ENCODE measurements at places on chromosomes 5 and 9.

DNA sequence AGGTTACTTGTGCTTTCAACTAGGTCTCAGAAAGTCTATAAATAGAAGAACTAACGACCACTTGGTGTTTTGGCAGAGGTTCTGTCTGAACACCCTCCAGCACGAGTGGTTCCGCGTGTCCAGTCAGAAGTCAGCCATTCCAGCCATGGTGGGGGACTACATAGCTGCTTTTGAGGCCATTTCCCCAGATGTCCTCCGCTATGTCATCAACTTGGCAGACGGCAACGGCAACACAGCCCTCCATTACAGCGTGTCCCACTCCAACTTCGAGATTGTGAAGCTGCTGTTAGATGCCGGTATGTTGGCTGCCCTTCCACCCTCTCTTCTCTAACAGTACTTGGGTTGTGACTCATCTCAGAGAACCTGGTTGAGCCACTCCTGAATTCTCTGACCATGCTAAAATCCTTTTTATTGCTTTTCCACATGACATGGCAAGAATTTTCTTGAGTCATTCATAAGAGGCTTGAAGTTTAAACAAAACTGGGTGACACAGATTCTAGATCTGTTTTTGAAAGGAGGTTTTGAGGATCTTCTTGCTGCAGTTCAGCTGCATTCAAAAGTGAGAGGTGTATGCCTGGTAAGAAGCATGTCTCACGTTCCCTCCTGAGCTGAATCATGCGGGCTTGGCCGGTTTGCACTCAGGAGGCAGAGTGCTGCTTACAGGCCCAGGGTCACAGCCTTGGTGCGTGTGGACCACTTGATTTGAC lies 103.1 kb upstream of the DMRT1 start:
- H3K4me3 ChIP-seq: peak overlapping the region; percentile 5
- H3K27ac ChIP-seq: peak overlapping the region; percentile 90
- H3K4me1 ChIP-seq: peaks cover 48% of the 10 kb centered on the region
- no peaks in the 10 kb centered on the region for H3K27me3 ChIP-seq

- H3K27ac ChIP-seq: no peak overlapping the region
- no peak overlapping the region for H3K4me3 ChIP-seq
- no peaks in the 10 kb centered on the region for H3K27me3 ChIP-seq
- peaks cover 16% of the 10 kb centered on the region for H3K4me1 ChIP-seq
- peaks cover 7% of the 10 kb centered on the region for H3K36me3 ChIP-seq
- no peak for DNase-seq
These were observed 61.4 kb downstream of the RANBP6 start for GRCh38 chr9:5953743-5954707.

DNA sequence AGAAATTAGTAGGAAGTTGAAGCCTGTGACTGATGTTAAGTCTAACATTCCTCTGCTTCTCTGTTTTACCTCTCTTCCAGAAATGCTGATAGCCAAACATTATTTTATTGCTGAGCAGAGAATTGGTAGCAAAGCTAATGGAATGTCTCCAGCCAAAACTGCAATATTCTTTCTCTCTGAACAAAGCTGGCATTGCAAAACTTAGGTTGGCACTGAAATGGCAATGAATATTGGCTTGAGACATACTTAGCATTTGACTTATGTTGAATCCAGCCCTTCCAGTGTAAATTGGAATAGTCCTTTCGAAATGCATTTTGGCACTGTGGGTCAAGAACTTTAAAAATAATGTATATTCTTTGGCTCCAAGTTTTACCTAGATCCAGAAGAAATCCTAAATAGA lies 21.1 kb downstream of the FAF2 start:
- no peak overlapping the region for H3K27ac ChIP-seq
- no peak overlapping the region for H3K4me3 ChIP-seq
- H3K27me3 ChIP-seq: no peaks in the 10 kb centered on the region
- DNase-seq: no peak
- peaks cover 18% of the 10 kb centered on the region for H3K4me1 ChIP-seq

DNA sequence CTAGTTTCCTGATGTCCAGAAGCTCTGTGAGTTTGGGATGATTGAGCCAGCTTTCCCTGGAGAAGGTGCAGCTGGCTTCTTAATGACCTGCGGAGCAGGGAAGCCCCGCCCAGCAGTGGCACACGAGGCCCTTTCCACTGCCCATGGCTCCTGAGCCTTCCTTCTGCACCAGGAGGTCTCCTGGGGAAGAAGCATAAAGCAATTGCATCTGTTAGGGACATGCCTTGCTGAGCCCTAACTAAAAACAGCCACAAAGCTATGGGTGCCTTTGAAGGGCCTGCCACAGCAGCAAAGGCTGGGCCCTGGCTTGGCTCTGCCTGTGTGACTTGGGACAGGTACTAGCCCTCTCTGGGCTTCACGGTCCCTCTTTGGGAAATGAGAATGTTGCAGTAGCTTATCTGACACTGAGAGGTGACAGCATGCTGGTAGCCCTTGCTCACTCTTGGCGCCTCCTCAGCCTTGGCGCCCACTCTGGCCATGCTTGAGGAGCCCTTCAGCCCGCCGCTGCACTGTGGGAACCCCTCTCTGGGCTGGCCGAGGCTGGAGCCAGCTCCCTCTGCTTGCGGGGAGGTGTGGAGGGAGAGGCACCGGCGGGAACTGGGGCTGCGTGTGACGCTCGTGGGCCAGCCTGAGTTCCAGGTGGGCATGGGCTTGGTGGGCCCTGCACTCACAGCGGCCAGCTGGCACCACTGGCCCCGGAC lies 218.4 kb downstream of the FSTL4 start:
- no peak for DNase-seq
- no peaks in the 10 kb centered on the region for H3K4me1 ChIP-seq
- H3K36me3 ChIP-seq: no peaks in the 10 kb centered on the region
- H3K27me3 ChIP-seq: no peaks in the 10 kb centered on the region
- H3K27ac ChIP-seq: no peak overlapping the region

DNA sequence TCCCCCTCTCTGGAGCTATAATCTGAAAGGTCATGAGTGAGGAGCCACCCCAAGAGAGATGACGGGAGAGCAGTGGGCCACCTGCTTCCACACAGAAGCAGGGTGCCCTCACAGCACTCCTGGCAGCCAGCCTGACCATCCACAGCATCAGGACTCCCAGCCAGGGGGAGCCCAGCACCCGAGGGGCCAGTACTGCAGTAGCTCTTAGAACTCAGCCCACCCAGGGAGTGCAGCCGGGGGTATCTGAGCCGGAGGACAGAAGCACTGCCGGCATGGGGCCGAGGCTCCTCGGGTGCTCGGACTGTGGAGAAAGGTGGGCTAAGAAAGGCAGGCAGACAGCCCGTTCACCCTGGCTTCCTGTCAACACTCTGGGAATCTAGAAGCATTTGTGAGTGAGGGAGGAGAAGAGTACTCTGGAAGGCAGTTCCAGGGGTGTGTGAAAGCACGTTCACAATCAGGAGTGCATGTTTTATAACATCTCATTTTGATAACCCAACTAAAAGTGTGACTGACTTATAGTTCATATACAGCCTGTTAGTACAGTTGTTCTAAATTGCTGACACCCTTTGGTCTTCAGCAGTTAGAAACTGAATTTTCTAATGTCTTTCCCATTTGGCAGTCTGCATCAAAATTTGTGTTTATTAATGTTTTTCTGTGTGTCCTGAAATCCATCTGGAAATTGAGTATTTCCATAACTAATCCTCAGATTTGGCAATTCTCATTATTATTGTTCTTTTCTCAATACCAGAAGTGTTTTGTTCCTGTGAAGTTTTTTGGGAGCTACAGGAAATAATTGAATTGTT lies 25.9 kb upstream of the ASPN start:
- H3K4me1 ChIP-seq: peaks cover under 1% of the 10 kb centered on the region
- DNase-seq: no peak
- no peaks in the 10 kb centered on the region for H3K27me3 ChIP-seq
- no peak overlapping the region for H3K4me3 ChIP-seq

DNA sequence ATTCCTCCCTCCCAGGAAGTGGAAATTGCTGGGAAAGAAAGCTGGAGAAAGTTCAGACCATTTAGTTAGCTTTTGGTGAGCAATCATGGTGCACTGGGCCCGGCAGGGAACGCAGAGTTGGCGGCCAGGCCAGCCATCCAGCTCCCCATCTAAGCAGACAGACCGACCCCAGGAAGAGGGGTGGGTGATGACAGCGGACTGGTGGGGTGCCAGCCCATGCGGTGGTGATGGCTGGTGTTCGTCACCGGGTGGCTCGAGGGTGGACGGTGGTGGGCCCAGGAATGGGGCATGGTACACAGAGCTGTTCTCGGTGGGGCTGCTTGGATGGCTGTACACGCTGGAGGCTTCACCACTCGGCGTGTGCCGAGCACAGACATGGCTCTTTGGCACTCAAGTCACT lies 85.6 kb upstream of the ARAP3 start:
- no peaks in the 10 kb centered on the region for H3K4me1 ChIP-seq
- DNase-seq: no peak
- no peaks in the 10 kb centered on the region for H3K36me3 ChIP-seq
- no peaks in the 10 kb centered on the region for H3K27me3 ChIP-seq
- H3K4me3 ChIP-seq: no peak overlapping the region
